ENCODE measurements at places on chromosomes 1 and 21.

DNA sequence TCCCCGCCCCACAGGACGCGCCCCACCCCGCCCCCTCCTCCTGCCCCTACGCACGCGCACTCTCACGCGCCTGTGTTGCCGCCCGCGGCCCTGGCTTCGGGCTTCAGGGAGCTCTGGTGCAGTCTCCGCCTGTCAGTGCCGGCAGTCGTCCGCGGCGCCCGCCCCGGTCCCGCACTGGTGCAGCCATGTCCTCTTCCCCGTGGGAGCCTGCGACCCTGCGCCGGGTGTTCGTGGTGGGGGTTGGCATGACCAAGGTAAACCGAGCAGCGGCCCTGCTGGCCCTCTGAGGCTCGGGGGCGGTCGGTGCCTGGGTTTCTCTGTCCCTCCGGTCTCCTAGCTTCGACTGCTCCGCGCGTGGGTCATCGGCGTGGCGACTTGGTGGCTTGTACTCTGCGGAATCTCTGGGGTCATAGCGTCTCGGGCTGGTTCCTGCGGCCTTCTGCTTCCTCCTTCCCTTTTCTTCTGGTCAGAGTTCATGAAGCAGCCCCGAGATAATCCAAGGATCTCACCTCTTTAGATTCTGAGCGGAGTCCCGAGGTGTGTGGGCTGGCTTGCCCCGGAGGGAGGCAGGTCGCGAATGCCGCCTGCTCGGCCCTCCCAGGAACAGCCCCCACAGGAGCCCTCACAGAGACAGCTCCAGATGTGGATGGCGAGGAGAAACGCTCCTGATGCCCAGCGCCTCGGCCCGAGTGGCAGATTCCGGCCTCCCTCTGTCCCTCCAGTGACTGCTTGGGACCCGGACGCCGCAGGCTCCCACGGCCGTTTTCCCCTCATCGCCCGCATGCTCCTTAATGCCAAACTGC lies at the start of gene SCP2:
Gene SCP2 (plus strand): TSS at position 65 of the 803 bp plus-strand sequence. CDS start 121 bp downstream, at position 186.
- peak; percentile 66 for DNase-seq

- DNase-seq: peak; percentile 11
Measured at GRCh38 chr1:245953876-245954660, 553.0 kb downstream of the SMYD3 start.

DNA sequence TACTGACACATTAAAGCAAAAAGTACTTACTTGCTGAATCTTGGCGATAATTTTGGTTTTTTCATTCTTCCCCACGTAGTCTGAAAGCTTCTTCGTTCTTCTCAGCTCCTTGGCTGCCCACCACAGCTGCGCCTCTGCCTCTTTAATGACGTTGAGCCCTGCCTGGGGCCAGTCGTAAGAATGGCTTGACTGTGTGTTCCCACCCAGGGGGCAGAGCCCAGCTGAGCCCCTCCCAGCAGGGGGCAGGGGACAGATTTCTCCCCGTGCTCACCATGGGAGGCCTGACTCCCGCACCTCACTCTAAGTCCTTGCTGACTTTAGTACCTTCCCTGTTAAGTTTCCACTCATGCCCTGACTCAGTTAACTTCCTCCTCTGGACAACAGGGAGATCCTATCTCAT lies 9.0 kb downstream of the CFAP298 start:
- no peak for DNase-seq

- DNase-seq: no peak
Measured at GRCh38 chr1:224338150-224338838, 8.3 kb upstream of the NVL start.

GRCh38 chr1:42830631-42831030 lies 13.4 kb upstream of the SVBP start:
- DNase-seq: no peak

DNA sequence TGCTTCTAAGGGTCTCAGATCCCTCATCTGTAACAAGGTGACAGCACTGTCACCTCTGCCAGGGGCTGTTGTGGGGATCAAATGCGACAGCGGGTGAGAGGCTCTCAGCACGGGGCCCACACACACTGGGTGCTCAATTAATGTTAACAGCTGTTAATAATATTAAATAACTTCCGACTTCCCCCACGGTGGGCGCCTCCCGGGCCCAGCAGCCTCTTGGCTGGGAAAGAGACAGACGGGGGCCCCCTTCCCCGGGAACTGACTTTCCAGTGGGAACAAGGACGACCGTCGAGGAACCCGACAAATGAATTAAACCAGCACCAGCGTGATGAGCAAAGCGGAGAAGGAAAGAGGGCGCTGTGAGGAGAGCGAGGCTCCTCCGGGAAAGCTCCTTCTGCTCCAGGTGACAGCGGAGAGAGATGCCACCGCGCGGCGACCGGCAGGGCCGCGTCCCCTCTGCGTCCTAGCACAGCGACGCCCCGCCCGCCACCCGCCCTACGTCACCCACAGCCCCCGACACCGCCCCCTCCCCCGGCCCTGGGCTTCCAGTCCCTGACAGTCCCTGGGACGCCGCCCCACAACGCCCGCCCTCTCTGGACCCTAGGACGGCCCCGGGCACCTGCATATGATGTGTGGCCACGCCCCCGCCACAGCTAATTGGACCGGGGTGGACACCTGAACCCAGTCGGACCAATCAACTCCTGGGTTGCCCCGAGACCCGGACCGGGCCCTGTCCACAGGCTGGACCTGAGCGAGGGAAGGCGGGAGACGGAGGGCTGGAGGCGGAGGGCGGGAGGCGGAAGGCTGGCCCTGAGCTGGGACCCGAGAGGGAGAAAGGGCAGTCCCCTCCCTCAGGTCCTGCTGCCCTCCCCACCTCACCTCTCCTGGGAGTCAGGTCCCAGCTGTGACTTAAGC lies 38.2 kb downstream of the MATN1 start:
- peak; percentile 7 for DNase-seq

DNA sequence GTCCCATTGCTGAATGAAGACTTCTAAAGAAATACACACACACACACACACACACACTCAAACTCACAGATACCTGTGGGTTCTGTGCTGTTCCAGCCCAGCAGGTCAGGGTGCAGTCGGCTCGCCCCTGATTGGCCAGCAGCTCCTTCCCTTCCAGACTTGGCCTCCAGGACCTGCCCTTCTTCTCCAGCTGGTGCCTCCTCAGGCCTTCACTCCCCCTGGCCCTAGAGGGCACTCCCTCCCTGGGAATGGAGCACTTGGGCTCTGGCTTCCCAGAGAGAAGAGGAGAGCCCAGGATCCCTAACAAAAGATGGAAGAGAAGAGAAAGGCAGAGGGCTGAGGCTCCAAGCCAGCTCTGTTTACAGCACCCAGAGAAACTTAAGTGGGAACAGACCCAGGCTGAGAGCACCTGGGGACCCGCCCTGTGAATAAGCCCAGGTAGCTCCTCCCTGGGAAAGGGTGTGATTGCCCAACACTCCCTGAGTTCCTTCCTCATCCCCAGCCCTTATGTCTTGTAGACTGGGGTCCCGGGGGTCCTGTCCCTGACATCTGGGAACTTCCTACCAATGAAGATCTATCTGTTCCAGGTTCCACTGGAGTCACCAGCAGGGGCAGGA lies at the start of gene PGLYRP3:
Gene PGLYRP3 (minus strand): TSS at position 383 of the 617 bp plus-strand sequence. CDS start 2,287 bp downstream, outside the sequence.
- no peak for DNase-seq

DNA sequence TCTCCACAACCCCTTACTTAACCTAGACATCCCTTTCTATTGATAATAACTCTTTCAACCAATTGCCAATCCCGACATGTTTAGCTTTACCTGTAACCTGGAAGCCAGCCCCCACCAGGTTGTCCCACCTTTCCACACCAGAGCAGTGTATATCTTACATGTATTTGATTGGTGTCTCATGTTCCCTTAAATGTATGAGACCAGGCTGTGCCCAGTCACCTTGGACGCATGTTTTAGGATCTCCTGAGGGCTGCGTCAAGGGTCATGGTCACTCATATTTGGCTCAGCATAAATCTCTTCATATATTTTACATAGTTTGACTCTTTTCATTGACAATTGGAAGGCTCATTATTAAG lies 5.3 kb upstream of the SLC19A1 start:
- DNase-seq: no peak

DNA sequence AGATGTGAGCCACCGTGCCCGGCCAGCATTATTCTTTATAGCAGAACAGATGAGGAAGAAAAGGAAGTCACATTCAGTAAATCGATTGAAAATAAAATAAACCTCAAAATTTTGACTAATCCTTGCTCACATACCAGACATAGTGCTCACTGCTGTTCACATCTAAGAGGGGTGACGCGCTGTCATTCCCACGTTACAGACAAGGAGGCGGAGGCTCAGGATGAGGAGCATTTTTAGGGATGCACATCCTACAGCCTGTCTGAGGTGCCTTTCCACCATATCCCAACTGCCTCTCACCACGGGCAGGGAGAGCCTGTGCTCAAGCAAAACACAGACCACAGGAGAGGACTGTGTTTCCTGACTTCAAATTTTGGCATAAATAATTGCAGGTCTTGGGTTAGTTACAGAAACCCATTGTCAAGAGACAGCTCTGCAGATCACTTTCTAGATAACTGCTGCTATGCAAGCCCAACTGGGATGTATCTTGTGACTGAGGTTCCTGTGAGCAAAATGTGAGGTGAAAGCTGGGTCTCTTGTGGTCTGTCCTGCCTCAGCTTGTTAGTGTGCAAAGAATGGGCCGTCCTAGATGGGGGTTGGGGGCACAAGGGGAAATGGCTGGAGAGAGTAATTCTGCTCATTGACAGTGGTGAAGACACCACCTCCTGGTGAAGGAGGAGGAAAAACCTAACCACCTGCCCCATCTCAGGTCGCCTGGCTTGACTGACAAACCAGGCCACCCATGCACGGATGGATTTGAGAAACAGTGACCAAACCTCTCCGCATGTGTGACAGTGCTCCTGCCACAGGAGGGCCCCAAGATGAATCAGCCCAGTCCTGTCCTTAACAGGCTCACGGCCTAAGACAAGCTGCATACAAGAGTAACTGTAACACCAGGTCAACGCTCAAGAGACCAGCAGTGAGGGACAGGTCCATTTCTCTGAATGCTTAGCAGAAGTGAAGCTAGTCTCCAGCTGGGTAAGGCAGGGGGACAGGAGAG lies 8.2 kb downstream of the TNN start:
- DNase-seq: peak; percentile 13

DNA sequence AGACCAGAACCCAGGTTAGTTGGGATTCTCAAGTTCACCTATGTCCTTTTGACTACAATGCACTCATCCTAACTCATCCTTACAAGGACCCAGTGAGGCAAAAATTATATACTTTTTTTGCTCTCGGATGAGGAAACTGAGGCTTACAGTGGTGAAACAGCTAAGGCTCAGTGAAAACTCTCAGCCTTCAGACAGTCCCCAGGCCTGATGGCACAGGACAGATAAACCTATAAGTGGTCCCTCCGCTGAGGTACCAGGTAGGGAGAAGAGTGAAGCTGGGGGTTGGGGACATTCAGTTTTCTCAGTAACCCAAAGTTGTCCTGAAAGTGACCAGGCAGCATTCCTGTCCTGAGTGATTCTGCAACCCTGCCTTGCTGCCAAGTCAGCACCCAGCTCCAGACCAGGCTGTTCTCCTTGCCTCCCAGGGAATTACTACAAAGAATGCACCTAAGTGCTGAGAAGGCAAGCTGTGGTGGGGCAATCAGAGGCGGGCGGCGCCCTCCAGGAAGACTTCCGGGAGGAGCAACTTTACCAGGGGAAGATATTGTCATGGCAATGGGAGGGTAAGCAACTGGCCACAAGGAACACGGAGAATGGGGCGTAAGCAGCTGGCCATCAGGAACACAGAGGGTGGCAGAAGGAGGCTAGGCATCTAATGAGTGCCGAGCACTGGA lies 4.6 kb downstream of the TENT5B start:
- DNase-seq: no peak

- DNase-seq: no peak
Measured at GRCh38 chr1:57384901-57385300, 39.0 kb downstream of the DAB1 start.

DNA sequence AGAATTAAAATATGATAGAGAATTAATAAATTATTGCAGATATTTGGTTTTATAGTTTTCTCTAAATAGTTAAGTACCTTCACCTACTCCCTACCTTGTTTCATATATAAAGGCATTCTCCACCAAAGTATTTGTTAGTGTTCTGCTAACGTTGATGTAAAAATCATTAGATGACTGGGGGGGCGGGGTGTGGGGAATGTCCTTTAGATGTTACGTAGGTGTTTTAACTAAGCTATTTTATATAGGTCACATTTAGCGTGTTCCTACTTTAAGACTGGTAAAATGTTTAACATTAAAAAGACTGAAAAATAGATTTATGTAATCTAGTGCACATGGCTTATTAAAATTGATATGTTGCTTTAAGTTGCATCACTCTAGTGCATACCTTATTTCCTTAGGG lies 48.6 kb downstream of the PTPRC start:
- DNase-seq: no peak

- no peak for DNase-seq
Measured at GRCh38 chr21:26438976-26439375, 134.1 kb downstream of the CYYR1 start.

- DNase-seq: no peak
Measured at GRCh38 chr21:43867948-43868347, 2.9 kb downstream of the AGPAT3 start.

DNA sequence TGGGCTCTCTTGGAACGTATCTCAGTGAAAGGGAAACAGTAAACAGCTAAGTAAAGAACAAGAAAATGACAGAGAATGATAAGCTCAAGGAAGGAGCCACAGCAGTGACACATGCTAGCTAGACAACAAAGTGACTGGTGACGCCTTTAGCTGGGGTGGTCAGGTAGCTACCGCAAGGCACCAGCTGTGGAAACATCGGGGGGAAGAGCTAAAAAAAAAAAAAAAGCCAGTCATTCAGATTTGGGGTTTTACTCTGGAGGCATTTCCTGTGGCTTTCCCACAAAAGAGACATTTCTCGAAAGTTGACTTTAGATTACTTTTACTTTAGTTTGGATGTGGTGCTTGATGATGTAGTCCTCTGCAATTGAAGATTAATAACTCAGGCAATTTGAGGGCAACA lies 2.1 kb downstream of the FHAD1 start:
- peak; percentile 95 for DNase-seq

DNA sequence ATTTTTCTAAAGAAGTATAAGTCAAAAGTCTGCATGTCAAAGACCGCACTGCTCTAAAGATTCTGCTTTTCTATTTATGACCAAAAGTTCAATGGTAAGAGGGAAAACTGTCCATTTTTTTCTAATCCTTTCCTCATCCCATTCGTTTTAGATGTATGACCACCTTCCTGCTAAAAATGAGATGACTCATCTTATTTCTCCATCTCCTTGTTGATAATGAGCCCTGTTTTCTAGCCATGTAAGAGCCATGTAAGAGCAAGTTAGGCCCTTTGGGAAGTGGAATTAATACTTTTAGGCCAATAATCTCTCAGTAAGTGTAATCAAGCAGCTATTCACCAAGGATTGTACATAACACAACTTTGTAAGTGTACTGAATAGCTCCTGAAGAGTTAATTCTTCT lies 475.6 kb upstream of the B3GALT2 start:
- DNase-seq: no peak

DNA sequence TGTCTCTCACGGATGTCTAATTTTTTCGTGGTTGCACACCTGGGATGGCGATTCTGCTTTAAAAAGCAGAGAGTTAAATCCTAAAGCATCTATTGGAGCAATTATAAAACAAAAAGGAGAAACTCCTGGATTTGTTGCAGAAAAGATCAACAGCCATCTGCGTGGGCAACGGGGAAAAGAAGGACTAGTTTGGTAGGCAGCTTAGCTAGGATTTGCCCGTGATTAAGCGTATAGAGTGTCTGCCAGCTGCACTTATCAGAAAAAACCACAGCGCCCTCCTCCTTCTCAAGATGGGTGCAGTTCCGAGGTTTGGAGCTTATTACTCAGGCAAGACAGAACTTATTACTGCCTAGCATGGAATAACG lies 526 bp upstream of the SLC25A24 start:
- peak; percentile 84 for DNase-seq

Data from common myeloid progenitor, CD34-positive (primary cell).